ENCODE measurements at places on chromosomes 6 and 20.

DNA sequence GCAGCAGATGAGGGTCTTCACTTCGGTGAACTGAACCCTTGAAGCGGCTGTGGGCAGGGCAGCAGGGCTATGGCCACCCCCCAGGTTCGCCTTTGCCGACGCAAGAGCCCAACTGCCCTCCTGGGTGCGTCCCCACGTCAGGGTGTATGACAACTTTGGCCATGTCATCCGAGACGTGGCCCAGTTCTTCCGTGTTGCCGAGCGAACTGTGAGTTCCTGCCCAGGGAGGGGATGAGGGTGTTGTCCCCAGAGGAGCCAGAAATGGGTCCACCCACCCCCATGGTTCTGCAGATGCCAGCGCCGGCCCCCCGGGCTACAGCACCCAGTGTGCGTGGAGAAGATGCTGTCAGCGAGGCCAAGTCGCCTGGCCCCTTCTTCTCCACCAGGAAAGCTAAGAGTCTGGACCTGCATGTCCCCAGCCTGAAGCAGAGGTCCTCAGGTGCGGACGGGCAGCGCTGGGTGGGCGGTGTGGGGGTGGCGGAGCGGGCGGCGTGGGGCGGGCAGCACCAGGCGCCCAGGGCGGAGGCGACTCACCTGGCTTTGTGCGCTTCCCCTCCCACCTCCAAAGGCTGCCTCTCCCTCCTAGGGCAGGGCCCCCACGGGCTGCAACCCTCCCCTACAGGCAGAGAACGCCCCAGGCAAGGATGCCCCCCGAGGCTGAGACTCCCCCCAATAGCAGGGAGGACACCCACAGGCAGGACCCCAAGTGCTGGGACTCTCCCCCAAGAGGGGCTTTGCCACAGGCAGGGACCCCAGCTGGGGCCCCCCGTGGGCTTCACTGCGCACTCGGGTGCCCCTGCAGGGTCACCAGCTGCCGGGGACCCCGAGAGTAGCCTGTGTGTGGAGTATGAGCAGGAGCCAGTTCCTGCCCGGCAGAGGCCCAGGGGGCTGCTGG lies 6.2 kb upstream of the TNFRSF6B start:
- no peak for DNase-seq

DNA sequence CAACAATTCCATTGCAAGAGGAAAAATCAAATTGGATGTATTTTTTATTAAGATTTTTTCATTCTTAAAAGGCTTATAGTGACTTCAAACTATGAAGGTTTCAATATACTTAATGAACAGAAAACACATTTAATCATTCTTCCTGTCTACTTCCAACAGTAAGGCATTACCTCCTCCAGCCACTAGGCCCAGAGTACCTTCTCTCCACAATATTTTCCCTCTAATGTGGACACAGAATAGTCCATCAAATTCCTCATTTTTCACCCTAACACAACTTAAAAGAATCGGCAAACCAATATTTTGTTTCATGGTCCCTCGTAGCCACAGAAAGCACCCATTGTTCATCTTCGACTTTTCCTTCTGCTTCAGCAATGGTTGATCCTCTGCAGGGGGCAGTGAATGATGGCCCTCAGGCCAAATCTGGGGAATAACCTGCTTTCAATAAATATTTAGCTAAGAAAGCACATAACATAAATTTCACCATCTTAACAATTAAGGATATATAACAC lies 335.4 kb upstream of the ID4 start:
- no peak for DNase-seq

DNA sequence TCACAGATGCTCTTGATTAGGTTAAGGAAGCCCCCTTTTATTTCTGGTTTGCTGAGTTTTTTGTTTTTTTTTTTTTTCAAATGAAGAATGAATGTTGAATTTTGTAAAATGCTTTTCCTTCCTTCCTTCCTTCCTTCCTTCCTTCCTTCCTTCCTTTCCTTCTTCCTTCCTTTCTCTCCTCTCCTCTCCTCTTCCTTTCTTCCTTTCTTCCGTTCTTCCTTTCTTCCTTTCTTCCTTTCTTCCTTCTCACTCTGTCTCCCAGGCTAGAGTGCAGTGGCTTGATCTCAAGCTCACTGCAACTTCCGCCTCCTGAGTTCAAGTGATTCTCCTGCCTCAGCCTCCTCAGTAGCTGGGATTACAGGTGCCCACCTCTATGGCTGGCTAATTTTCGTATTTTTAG lies 158.2 kb downstream of the ZFAND3 start:
- DNase-seq, result no peak

GRCh38 chr6:16158943-16159557 lies 30.2 kb downstream of the MYLIP start:
- no peak for DNase-seq

DNA sequence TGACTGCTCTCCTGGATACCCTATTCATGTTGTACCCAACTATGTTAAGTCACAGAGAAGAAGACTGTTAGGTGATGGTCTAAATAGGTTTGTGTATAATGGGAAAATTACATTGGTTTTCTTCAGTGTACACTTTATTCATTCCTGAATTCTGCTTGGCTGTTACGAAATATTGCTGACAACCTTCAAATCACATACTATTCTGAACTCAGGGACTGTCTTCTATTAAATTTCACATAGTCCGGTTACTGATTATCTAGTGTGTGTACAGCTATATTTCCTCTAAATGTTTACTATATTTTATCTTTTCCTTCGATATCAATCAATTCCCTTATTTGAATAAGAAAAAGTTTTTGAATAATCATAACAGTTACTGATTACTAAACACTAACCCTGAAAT lies 1090.3 kb upstream of the CITED2 start:
- no peak for DNase-seq

- no peak for DNase-seq
Measured at GRCh38 chr6:130836055-130836640, 8.9 kb downstream of the SMLR1 start.

GRCh38 chr6:46024124-46024769 lies 8.6 kb upstream of the CLIC5 start:
- DNase-seq, result no peak

- no peak for DNase-seq
Measured at GRCh38 chr6:164750128-164750527, 559.3 kb downstream of the C6orf118 start.

GRCh38 chr6:28771401-28772267 lies 152.2 kb downstream of the TRIM27 start:
- no peak for DNase-seq

GRCh38 chr6:158475344-158476302 lies 84.3 kb upstream of the TMEM181 start:
- no peak for DNase-seq

DNA sequence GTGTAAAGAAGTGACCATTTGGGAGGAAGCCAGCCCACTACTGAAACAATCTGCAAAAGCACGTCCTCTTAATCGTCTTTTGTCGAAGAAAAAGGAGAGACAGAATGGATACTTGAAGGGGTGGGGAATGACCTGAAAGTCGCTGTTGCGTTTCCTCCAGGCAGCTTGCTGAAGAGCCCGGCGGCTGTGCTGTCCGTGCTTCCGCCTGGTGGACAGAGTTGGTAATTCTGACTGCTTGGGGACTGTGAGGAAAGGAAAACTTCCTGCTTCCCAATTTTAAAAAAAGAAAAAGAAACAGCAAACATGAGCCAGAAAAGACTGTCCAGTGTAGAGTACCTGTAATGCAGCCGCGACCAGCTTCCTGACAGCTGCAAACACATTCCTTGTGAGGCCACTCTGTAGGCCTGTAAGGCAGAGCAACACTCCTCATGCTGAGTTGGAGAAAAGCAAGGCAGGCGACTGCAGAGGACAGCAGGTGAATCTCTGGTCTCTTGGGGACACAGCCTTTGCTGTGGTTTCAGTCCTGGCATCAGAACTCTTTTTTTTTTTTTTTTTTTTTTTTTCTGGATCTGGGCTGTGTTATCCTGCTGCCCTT lies 251.1 kb upstream of the TBX18 start:
- no peak for DNase-seq

DNA sequence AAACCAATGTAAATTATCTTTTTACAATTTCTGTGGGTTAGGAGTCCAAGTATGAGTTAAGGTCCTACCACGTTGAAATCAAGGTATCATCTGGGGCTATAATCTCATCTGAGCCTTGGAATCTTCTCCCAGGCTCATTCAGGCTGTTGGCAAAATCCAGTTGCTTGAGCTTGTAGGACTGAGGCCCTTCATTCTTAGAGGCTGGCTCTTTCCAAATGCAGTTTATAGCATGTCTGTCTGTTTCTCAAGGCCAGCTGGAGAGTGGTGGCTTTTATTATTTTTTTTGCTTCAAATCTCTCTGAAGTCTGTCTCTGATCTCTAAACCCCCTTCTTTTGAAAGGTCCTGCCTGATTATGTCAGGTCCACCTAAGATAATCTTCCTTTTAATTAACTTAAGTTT lies 177.2 kb upstream of the ASCC3 start:
- no peak for DNase-seq

DNA sequence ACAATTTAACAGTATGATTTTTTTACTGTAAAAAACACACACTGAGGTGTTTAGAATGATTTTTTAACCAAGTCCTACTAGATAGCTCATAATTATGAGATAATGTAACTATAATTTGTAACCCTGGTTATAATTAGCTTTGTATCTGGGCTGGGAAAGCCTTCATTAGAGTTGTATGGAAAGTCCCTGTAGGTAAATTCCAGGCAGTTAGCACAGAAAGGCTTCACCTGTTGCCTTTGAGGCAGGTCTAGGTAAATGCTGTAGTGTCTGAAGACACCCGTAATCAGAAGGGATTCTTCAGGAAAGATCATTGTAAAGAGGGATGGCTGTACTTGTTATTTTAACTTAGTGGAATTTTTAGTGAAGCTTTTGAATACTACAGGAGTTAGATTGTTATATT lies 1.9 kb downstream of the TMEM200A start:
- DNase-seq, result no peak

- DNase-seq, result no peak
Measured at GRCh38 chr6:143232849-143233248, 172.2 kb downstream of the AIG1 start.

DNA sequence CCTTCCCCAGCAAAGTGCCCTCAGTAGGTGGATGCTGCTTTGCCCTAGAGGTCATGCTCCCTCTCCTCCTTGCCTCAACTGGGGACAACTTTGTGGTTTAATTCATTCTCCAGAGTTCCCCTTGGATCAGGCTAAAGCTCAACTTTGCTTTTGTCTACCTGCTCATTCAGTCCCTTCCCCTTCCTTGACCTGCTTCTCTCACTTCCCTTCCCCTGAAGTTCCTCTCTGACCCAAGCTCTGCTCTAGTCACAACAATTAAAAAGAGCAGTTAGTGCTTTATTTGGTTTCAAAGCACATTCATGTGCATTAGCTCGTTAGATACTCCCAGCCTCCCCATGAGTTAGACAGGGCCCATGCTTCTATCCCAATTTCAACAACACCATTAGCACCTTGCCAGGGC lies 71.3 kb downstream of the DZANK1 start:
- DNase-seq, result no peak

- no peak for DNase-seq
Measured at GRCh38 chr6:129440691-129441090, 269.3 kb downstream of the ARHGAP18 start.

All from activated CD4-positive, CD25-positive, alpha-beta regulatory T cell treated with anti-CD3 and anti-CD28 coated beads, Interleukin-2, amount 50 U/mL, for 16 hours (primary cell).